ENCODE measurements at places on chromosomes 7 and 10.

DNA sequence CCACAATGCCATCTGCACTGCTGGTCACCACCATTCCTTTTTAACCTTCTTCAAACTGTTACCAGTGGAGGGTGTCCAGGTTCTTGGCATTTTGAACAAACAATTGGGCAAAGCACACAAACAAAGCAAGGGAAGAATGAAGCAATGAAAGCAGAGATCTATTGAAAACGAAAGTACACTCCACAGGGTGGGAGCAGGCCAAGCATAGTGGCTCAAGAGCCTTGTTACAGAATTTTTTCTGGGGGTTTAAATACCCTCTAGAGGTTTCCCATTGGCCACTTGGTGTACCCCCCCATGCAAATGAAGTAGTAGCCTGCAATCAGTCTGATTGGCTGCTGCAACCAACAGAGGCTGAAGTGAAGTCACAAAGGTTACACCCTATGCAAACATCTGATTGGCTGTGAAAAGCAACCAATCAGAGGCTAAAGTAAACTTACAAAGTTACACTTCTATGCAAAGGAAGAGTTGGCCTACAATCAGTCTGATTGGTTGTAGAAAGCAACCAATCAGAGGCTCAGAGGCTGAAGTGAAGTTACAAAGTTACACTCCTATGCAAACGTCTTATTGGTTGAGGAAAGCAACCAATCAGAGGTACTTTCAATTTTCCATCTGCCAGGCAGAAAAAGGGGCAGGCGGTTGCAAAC lies 103.2 kb upstream of the WAC start:
- no peak for DNase-seq

DNA sequence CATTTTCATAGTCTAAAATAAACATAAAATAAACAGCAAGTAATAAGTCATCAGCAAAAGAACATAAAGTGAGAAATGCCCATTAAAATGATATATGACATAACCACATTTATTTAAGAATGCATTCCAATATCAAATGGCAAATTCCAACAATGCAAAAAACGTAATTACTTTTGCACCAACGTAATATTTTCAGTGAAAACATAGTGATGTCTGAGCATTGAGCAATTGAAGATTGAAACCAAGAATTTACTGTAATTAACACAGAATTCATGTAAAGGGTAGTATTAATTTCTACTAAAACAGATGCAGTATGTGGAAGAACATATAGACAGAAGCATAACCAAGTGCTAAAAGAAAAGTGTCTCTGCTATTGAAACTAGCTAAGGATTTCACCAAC lies 123.0 kb upstream of the TNS3 start:
- DNase-seq, result no peak

DNA sequence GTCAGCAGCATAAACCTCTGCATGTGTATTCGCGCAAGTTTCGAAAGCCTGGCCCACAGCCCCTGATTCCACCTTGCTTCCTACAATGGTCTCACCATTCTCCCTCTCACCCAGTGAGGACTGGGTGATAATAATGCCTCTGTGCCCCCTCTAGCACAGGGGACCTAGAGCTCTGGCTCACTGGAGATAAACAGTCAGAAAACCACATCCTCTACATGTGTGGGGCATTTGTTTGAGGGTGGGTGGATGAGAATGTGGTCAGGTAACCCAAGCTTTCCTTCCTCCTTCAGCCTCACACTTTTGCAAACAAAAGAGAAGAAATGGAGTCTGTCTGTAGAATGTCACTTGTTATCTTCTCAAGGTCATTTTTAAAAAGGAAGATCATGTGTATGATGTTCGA lies 373.5 kb downstream of the KCNMA1 start:
- no peak for DNase-seq

DNA sequence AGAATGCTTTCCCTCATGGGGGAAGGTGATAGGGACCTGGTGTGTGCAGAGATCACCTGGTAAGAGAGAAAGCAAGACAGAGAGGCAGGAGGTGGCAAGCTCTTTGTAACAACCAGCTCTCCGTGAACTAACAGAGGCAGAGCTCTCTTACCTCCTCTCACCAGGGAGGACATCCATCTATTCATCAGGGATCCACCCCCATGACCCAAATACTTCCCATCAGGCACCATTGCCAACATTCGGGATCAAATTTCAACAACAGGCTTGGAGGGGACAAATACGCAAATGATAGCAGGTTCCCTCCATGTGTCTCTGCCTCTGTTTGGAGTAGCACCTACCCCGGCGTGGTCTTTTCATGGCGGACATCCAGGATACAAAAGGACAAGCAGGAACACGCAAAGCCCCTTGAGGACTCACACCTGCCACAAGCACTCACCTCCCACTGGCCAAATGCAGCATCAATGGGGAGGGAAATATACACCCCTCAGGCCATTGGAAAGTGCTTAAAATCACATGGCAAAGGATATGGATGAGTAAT lies 431.2 kb upstream of the AUTS2 start:
- peak; percentile 99 for DNase-seq

DNA sequence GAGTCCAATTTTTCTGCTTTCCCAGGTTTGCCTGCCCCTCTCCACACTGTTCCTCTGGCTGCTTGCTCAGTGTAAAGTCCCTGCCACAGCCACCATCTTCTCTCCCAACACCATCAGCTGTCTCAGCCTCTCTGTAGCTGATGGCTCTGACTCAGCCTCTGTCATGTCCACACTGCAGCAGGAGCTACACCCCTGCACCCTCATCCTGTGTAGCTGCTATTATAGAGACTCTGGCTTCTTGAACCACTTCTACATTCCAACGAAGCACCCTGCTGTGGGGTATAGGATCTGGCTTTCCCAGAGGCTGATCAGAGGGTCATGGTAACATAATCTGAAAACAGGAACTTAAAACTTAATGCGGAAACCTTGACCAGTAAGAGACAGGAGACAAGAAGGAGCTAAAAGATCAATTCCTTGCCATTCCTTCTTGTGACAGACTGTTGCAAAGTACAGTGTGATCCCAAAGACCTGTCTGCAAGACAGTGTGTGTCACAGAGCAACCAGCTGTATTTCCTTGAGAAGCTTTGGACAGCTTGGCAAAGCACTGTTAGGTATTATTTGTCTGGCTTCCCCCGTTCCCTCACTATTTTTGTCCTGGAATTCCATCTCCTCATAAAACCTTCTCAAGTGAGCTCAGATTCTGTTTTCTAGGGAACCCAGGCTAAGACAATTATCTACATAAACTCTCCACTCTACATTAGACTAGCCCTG lies 42.3 kb downstream of the NRCAM start:
- peak; percentile 66 for DNase-seq

DNA sequence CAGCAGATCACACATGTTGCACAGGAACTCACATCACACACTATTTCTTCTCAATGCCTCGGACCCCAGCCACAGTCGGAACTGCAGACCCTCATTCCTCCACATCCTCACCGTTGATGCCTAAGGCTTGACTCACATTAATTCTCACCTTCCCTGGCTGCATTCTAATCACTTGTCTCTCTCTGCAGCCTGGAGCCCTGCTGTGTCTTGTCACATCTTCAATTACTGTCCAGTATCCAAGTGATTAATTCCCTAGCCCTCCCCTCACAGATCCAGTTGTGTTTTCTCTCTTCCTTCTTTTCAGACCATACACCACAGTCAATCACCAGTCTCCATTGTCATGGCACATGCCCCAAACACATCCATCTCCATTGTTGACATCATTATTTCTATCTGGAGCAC lies 592.4 kb upstream of the IGFBP3 start:
- DNase-seq, result no peak

- DNase-seq, result no peak
These were observed 8.1 kb upstream of the VDAC2 start for GRCh38 chr10:75202321-75203045.

DNA sequence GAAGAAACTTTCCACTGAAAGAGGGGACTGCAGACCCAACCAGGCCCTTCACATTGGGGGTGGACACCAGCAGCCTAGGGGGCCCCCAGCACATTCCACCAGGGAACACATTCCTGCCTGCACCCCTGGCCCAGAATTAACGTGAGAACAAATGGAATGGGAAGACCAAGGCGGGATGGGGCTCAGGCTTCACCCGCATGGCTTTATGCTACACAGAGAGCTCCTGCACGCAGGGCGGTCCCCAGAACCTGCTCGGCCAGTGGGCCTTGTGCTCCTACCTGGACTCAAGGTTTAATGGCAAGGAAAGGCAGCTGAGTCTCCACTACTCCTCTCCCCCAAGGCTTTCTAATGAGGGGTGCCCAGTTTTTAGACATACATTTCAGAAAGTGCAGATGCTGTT lies 146.3 kb upstream of the GPR26 start:
- no peak for DNase-seq

Data from NCI-H69 (cell line).